CD4-positive, CD25-positive, alpha-beta regulatory T cell (primary cell): ENCODE measurements at places on chromosomes 16 and 17. TPM values are rescaled to one million over a fixed set of nuclear protein-coding genes. Genes with fewer than 3 reads are reported as not detected.

DNA sequence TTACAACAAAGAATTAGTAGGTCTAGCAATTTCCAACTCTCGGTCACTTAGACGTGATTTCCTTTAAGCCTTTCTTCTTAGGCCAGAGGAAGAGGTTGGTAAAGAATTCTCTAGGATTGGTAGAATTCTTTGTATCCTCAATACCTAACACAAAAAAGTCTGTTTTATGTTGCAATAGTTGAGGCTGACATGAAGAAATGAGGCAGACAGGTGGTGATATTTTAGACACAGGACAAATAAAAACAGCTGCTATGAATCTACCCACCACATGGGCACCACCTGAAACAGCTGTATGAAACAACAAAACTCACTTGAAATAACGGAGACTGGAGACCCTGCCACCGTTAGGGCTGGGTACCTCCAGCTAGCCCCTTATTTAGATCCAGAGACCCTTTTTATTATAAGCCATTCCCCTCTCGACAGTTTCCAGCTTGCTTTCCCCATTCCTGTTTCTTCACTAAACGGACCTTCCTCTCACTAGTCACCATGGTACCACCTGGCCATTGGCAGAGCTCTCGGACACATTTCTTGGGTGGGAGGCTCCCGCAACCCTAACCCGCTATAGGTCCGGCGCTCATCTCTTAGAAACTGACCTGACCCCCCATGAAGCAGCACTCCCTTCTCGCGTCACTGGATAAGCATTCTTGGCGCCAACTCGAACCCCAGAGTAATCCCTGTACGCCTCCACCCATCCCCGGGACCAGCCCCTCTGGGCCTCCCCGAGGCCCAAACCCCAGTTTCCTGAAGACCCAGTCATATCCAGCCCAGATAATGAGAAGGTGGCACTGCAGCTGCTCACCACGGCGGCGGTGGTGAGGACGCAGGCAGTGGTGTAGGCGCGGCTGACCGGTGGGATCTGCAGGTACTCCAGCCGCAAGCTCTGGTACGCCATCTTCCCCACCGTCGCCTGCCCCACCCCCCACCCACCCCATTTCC, at the start of gene DERL2:
Gene DERL2 (minus strand): TSS at position 909 of the 936 bp plus-strand sequence. CDS start 17 bp downstream, at position 892.
- peak; percentile 11 for DNase-seq
- H3K4me1 ChIP-seq, result peaks cover 30% of the 10 kb centered on the region
- no peaks in the 10 kb centered on the region for H3K27me3 ChIP-seq
- H3K4me3 ChIP-seq, result peak within 1 kb of the TSS; percentile 96
- H3K36me3 ChIP-seq, result peaks cover 49% of the 10 kb centered on the region

DNA sequence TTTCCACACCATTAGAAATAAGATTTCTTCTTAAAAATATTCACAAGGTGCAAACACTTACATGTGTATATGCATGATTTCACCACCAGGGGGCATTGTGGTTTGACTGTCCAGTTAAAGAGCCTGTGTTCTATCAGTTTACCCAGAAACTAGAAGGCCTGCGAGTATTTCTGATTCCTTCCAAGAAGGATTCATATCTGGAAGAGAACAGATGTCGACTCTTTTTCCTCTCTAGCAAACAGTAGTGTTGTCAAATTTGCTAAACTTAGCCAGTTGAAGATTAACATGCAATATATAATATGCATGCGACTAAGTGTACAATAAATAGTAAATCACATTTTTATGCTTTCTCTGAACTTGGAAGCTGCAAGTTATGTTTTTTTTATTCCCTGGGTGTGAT, 404.1 kb downstream of the WWOX start:
- no peak overlapping the region for H3K27ac ChIP-seq
- H3K36me3 ChIP-seq, result no peaks in the 10 kb centered on the region
- no peaks in the 10 kb centered on the region for H3K4me1 ChIP-seq

CTDNEP1 gene
- 114 TPM for total RNA-seq

DNA sequence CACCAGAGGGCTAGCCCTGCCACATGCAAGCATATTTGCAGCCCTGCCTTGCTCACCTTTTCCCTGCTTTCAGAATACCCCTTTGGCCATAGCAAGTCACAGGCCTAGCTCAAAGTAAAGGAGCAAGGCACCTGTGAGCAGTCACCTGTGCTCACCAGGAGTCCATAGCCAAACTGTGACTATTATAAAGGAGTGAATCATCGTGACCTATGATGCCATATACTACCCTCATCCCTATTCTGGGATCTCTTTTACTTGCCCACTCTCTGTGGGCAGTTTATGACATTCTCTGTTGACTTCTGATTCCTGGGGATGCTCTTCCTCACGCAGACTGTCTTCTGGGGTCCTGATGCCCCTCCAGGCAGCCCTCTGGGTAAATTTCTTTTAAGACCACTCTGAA, 200.5 kb upstream of the NLRP1 start:
- H3K4me1 ChIP-seq, result no peaks in the 10 kb centered on the region
- no peak overlapping the region for H3K27ac ChIP-seq
- no peak for DNase-seq
- no peak overlapping the region for H3K4me3 ChIP-seq
- peaks cover 2% of the 10 kb centered on the region for H3K27me3 ChIP-seq

DNA sequence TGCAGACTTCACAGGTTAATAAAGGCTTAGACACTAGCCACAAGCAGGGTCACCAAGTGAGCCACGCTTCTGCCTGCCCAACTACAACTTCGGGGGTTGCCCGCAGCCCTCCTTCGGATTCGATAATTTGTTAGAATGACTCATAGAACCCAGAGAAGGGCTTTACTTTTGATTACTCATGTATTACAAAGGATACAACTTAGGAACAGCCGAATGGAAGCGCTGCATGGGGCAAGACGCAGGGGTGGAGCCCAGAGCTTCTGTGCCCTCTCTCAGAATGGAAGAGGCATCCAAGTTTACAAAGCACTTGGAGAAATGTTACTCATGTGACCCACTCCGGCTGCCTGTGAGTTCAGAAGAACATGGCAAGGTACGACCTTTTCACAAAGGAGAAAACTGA, 7.5 kb upstream of the CDH5 start:
- no peak overlapping the region for H3K27ac ChIP-seq
- H3K4me3 ChIP-seq, result no peak overlapping the region
- DNase-seq, result no peak
- no peaks in the 10 kb centered on the region for H3K36me3 ChIP-seq
- no peaks in the 10 kb centered on the region for H3K4me1 ChIP-seq

- DNase-seq, result peak; percentile 63
- H3K27ac ChIP-seq, result peak overlapping the region; percentile 91
- H3K36me3 ChIP-seq, result no peaks in the 10 kb centered on the region
- peaks cover 40% of the 10 kb centered on the region for H3K4me1 ChIP-seq
- no peaks in the 10 kb centered on the region for H3K27me3 ChIP-seq
- H3K4me3 ChIP-seq, result peak overlapping the region; percentile 77
Observed at GRCh38 chr17:64130559-64131001, 636 bp upstream of the ERN1 start.

PRSS36 gene
- 0.39 TPM for total RNA-seq

TOX3 gene
- total RNA-seq, result not detected

- H3K27me3 ChIP-seq, result no peaks in the 10 kb centered on the region
- H3K27ac ChIP-seq, result no peak overlapping the region
- H3K4me3 ChIP-seq, result no peak overlapping the region
- no peak for DNase-seq
- H3K36me3 ChIP-seq, result no peaks in the 10 kb centered on the region
Observed at GRCh38 chr17:50676065-50676975, 31.4 kb downstream of the ANKRD40 start.

DNA sequence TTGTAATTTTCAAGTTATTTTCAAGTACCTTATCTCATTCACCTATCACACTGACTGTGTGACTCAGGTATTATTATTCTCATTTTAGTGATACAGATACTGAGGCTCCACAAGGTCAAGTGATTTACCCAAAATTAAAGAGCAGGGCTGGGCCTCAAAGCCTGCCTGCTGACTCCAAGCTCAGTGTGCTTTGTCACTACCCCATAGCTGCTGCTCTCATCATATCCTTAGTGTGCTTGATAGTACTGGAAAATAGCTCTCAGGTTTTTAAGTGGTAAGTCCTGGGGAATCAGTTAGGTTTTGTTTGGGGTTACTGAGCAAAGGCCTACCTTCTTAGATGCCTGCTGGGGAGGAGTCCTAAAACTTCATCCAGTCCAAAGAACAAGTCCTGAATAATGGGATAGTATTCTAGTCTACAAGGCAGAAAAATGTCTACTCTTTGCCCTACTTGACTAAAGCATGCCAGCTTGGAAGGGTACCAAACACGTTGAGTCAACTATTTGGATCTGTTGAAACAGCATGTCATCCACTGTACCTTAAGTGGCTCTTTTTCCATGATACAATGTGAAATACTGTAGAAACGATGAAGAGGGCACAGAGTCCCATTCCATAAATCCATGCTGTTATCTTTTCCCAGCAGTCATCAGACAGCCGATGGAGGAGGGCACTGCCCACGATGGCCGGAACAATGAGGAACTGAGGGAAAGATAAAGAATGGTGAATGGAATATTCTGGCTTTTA, 10.7 kb downstream of the MMD start:
- H3K36me3 ChIP-seq, result peaks cover 66% of the 10 kb centered on the region
- no peak overlapping the region for H3K27ac ChIP-seq
- DNase-seq, result no peak
- H3K4me1 ChIP-seq, result no peaks in the 10 kb centered on the region
- no peaks in the 10 kb centered on the region for H3K27me3 ChIP-seq

GRCh38 chr17:45688353-45688752, 95.8 kb upstream of the CRHR1 start:
- no peak overlapping the region for H3K27ac ChIP-seq
- no peak overlapping the region for H3K4me3 ChIP-seq
- H3K4me1 ChIP-seq, result no peaks in the 10 kb centered on the region
- DNase-seq, result no peak
- H3K36me3 ChIP-seq, result no peaks in the 10 kb centered on the region
